ENCODE measurements at places on chromosomes 11 and 22.

- DNase-seq, result no peak
Measured at GRCh38 chr22:33076343-33076742, 18.2 kb upstream of the SYN3 start.

DNA sequence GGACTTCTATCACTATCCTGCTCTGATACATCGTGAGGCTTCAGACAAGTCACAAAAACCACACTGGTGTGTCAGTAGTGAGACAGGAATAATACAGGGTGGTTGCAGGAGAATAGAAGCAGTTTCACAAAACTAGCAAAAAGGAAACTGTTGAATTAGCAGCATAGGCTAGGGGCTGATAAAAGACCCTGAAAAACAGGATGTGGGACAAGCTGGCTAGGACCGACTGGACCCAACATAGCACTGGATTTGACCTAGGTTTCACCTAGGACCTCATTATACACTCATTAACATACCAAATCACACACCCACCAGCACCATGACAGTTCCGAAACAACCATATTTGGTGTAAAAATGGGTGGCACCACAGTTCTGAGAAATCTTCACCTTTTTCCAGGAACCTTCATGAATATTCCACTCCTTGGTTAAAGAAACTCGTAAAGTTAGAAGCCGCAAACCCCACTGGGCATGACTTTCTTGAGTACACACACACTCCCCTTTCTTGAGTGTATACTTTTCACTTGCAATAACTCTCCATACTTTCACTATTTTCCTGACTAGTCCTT, 76.2 kb downstream of the SLC1A2 start:
- DNase-seq, result no peak

GRCh38 chr11:36389811-36390210, 93.7 kb downstream of the PRR5L start:
- no peak for DNase-seq

GRCh38 chr22:25120761-25121212, 78.9 kb upstream of the CRYBB3 start:
- DNase-seq, result no peak

DNA sequence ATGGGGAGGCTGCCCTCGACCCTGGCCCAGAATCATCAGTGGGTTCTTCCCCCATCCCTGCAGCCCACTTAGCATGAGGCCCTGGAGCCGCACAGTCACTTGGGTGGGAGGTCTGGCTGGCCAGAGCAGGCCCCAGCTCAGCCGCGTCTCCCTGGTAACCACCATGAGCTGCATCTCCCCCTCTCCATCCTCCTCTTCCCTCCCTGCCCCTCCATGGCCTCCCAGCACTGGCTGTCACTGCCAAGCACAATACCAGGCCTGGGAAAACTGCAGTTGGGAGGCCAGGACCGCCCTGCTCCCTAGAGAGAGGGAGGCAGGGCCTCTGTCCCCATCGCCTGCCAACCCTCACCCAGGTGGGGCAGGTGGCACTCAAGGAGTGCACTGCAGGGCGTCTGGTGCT, 8.0 kb downstream of the CSDC2 start:
- no peak for DNase-seq

DNA sequence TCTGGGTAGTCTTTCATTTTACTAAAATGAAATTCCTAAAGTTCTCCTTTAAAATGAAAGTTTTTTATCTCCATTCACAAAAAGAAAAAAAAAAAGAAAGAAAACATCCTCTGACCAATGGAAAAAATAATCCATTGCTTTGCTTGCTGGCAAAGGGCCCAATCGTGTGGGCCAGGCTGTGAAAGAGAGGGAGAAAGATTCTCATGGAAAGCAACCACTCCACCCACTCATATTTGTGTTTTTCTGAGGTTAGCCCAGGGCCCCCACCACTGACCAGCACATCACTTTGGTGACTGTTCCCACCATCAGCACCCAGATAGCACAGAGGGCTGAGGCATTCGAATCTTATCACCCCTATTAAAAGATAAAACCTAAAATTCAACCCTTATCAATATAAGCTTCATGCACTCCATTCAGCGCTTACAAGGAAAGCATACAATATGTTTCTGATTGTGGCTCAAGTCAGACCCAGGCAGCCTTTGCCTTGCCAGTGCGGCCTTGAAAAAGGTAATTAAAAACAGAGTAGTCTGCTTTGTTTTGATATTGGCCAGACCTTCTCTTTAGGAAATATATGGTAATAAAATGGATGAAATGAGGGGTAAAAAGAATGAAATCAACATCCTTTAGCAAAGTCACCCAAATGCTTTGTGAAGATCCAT, 192.8 kb downstream of the ETS1 start:
- no peak for DNase-seq

DNA sequence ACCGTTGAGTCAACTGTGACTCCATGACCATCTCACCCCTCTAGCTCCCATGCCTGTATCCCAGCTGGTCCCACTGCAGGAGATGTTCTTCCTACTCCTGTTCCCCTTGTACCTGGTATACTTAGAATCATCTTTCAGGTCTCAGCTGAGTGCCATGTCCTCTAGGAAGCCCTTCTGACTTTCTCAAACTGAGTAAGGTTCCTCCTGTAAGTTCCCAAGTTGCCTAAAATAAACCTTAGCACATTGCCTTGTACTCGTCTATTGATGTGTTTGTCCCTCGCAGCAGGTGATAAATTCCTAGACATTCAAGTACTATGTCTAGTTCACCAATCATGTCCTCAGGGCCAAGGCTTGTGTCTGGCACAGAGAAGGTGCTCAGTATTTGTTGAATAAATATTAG, 18.4 kb upstream of the ASCC2 start:
- DNase-seq, result no peak

Data from GM13977 (cell line).